ENCODE measurements at places on chromosomes 1 and 21. TPM values are rescaled to one million over a fixed set of nuclear protein-coding genes. Genes with fewer than 3 reads are reported as not detected.

DNA sequence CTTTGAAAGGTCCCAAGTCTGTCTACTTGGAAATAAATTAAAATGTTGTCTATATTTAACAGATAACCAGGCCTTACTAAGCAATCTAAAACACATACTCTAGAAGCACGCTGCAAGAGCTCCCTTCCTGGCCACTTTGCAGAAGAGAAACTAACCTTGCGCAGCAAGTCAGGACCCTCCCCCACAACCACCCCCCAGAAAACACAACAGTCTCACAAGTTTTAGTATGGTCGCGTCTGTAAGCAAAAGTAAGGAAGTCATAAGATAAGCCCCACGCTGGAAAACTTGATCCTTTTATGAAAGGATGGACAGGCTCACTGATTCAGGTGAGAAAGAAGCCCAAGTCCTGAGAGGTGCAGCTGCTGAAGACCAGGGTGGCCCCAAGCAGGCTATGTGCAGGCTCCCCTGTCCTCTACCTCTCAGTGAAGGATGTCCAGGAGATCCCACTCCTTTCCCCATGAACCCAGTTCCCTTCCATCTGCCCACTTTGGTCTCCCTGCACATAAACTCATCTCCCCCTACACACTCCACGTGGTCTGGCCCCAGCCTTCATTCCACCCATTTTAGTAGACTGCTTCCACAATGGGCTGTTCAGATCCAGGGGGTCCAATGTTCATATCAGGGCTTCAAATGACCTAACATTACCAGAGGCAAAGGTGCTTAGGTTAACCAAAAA lies 23.8 kb downstream of the HIVEP3 start:
- DNase-seq: no peak

- DNase-seq: no peak
Observed at GRCh38 chr1:148435406-148435805, 47.7 kb downstream of the PPIAL4G start.

The CNR2 gene
- not detected for total RNA-seq

DNA sequence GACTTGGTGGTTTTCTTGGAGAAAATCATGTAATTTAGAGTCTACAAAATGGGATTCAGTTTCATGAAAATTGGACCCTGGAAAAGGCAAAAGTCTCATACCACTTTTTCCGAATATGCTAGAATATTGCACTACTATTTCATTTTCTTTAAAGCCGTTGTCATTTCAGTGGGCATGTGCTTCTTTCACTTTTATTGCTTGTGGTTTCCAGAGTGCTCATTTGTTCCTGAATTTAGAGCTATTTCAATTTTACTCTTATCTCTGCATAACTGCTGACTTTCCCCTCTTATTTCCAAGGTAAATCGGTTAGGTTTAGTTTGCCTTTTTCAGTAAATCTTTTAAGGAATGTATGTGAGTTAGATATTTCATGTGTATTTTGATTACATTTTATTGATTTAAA lies 11.6 kb downstream of the HHAT start:
- no peak for DNase-seq

- no peak for DNase-seq
Observed at GRCh38 chr1:109847251-109847650, 63.4 kb upstream of the CSF1 start.

DNA sequence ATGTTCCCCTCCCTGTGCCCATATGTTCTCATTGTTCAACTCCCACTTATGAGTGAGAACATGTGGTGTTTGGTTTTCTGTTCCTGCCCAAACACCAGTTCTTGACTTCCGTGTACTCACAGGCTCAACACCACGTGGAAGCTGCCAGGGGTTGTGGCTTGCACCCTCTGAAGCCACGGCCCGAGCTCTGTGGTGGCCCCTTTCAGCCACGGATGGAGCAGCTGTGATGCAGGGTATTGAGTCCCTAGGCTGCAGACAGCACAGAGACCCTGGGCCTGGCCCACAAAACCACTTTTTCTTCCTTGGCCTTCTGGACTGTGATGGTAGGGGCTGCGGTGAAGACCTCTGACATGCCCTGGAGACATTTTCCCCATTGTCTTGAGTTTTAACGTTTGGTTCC lies 111.6 kb downstream of the SYT14 start:
- no peak for DNase-seq

DNA sequence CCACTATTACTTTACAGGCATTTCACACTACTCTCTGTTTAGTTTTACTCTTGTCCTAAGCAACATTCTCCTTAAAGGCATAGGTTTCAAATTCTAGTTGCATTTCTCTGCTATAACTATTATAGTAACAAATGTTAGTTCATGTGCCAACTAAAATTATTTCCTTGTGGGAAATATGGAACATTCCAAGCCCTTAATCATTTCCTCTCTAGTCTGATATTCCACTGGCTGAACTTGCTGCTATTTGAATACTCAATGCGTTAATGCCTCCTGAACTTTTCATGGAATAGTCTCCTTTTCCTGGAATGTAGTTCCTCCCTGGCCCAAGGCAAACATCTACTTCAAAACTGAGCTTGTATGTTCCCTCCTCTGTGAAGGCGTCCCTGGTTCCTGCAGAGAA lies 19.3 kb upstream of the TBX19 start:
- no peak for DNase-seq

DNA sequence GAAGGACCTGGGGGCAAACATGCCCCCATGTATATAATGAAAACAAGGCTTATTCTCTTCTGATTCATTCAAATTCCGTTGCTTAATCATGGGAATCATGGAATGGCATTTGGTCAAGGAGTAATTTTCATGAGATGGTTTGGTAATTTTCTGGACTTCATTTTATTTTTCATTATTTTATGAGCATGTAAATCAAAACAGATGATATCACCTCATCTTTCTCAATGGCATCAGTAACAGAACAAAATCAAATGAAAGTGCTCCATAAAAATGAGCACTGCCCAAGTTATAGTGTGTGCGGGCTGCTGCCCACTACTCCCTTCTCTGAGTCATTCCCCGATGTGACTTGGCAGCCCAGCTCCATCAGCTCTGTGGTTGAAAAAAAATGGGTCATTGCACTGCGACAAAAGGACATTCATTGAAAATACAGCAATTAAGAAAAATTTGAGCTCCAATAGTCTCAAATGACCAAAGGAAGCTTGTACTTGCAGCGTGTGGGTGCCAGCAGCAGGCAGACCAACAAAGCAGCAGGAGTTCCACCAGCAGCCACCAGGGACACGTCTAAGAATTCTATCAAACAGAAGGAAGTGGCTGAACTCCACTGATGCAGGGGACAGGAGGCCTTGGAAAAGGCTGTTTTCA lies 84.3 kb upstream of the VAV3 start:
- DNase-seq: no peak

The HMCN1 gene
- total RNA-seq: 46.4 TPM

DNA sequence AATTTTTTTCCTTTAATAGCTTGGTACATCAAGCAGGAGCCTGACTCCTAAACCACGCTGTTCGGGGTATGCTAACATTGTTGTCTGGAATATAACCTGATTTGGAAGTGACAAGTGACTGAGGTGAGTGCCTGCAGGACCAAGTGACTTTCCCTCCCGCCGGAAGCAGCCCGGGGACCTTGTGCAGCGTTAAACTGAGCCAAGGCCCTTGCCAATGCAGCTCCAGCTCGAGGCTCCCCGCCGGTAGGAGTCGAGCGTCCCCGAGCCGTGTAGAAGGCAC lies 716 bp upstream of the MTARC1 start:
- no peak for DNase-seq

The CD1B gene
- total RNA-seq: not detected

- DNase-seq: no peak
Observed at GRCh38 chr1:98884864-98885263, 119.8 kb downstream of the PLPPR5 start.

The KRTAP13-2 gene
- total RNA-seq: not detected

DNA sequence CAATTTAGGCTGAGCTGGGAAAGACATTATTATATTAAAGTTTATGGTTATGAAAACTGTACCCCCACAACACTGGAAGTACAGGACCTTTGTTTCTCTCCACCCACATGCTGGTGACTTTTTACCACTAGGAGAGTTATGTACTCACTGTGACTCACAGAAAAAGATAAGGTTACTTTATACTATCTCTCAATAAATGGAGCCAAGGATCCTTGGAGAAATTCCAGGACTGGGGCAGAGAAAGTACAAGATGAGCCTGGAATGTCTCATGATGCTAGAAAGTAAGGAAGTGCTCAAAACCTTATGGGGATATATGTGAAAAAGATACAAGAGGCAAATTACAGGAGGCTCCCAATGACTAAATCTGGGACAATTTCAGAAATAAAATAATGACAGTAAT lies 63.9 kb upstream of the C1orf105 start:
- no peak for DNase-seq
